ENCODE measurements at places on chromosomes 16 and 17.

DNA sequence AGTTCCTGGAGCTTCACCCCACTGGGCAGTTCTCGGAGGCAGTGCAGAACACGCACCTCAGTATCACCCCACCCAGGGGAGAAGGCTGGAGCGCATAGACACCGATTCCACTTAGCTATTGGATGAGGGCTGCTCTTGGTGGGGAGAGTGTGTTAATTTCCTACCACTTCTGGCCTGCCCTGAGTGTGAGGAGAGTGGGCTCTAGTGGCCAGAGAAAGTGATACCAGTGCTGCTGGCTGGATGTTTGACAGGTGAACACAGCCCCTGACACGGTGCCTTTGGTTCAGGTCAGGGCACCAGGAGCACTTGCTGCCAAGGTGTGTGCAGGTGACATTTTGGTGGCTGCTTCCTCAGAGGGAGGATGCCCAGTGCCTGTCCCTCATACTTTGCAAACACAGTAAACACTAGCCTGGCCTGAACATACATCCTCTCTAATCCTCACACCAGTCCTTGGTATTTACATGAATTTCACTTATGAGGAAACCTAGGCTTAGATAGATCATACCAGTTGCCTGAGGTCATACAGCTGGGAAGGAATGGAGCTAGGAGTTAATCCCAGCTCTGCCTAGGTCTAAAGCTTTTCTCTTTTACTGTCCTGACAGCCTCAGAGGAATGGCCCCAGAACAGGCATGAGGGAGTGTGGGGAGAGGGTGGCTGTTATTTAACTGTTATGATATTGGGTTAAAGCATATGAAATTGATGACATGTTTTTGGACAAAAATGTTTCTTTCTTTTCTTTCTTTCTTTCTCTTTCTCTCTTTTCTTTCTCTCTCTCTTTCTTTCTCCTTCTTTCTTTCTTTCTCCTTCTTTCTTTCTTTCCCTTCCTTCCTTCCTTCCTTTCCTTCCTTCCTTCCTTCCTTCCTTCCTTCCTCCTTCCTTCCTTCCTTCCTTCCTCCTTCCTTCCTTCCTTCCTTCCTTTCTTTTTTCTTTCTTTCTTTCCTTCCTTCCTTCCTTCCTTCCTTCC is 21.0 kb upstream of the ITGAX start:
- no peak for DNase-seq

- DNase-seq = no peak
These were observed 143.7 kb downstream of the WSCD1 start for GRCh38 chr17:6213859-6214258.

GRCh38 chr17:78929908-78930775 is 5.0 kb upstream of the TIMP2 start:
- DNase-seq = no peak

DNA sequence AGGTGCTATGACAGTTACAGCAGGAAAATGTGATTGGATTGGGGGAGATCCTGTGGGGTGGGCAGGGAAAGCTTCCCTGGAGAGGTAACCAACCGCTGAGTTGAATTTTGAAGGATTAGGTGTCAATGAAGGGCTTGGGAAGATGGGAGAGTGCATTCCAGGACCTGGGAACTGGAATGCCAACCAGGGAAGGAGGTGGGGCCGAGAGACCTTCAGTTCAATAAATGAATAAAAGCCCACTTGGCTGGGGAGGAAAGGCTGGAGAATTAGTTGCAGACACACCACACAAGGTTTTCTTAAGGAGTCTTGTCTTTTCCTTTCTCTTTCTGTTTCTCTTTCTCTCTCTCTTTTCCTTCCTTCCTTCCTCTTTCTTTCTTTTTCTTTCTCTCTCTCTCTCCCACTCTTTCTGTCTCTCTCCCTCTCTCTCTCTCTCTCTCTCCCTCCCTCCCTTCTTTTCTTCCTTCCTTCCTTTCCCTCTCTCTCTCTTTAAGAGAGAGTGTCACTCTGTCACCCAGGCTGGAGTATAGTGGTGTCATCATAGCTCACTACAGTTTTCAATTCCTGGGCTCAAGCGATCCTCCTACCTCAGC is 3.3 kb downstream of the USP43 start:
- DNase-seq = no peak

DNA sequence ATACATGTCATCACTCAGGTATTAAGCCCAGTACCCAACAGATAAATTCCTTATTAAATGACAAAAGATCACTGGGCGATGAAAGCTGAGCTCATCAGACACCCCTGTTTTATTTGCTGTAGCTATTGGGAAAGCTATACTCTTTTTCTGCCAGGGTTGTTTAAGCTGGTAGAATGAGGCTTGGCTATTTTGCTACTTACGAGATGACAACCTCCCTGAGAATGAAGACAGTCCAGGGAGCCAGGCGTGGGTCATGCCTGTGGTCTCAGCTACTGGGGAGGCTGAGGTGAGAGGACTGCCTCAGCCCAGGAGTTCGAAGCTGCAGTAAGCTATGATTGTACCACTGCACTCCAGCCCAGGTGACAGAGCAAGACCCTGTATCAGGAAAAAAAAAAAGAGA is 4.3 kb upstream of the SH2B1 start:
- DNase-seq = no peak

DNA sequence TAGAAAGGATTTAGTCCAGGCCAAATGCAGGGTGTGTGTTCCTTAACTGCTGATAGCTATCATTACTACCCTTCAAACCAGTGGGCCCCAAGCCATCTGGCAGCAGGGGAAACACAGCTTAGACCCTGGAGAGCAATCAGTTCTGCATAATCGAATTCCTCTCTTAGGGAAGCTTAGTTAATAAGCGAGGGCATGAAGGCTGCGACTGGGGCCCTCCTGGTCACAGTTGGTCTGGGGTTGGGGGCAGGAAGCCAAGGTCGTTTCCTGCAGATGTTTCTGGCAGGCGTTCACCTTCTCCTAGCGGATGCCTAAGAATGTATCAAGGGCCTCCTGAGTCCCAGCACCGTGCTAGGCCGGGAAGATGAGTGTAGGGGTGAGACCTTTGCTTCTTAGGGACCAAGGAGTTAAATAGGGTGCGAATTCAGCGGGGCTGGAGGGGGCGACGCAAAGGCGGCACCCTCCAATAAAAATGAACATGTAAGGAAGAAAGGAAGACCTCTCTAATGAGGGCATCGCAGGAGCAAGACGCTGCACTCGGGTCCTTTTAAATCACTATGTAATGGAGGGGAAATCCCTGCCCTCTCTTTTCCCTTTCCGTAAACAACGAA is 16.5 kb upstream of the EEF2K start:
- no peak for DNase-seq

DNA sequence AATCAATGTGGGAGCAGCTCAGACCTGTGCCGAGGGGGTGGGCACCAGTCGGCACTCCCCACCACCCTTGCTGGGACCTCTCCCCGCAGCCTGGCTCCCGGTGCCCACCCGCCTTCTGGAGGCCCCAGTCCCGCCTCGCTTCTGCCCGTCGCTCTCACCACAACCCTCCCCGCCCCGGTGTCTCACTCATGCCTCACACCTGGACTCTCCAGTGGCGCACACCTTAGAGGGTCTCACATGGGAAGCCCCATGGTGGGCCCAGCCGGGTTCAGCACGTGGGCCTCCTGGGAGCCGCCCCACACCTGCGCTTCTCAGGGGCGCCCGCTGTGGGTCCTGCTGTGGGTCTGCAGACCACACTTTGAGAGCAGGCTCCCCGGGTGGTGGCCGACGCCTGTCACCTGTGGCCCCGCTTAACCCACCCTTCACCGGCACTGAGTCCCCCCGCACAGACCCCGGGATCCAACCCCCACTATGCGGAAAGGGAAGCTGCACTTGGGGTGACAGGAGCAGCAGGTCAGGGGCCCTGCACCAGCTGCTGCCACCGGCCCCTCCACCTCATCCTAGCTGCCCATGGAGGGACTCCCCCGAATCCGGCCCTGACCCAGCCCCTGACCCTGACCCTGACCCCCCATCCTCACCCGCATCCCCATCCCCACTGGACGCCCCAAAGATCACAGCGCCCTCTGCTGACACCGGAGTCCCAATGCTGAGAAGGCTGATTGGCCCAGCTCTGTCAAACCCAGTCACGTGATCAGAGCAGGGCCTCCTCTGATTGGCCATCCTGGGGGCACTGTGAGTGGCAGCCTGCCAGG is 27.4 kb upstream of the SLC38A10 start:
- no peak for DNase-seq

- no peak for DNase-seq
These were observed 846 bp downstream of the ITGB3 start for GRCh38 chr17:47254403-47254943.
